ENCODE measurements at places on chromosomes 1 and 21.

DNA sequence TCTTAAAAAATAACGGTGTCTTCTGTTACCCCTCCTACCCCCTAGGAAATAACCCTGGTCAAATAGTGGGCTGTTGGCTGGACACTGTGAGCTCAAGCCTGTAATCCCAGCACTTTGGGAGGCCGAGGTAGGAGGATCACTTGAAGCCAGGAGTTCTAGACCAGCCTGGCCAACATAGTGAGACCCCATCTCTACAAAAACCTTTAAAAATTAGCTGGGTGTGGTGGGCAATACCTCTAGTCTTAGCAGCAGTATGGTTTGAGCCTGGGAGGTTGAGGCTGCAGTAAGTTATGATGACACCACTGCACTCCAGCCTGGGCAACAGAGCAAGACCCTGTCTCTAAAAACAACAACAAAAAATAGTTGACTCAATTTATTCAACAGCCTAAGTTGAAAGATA is 453.7 kb downstream of the SIPA1L2 start:
- DNase-seq: no peak

- no peak for DNase-seq
Measured at GRCh38 chr1:175673371-175674150, 69.8 kb downstream of the TNR start.

- DNase-seq: no peak
Measured at GRCh38 chr1:199931666-199932377, 95.7 kb upstream of the NR5A2 start.

DNA sequence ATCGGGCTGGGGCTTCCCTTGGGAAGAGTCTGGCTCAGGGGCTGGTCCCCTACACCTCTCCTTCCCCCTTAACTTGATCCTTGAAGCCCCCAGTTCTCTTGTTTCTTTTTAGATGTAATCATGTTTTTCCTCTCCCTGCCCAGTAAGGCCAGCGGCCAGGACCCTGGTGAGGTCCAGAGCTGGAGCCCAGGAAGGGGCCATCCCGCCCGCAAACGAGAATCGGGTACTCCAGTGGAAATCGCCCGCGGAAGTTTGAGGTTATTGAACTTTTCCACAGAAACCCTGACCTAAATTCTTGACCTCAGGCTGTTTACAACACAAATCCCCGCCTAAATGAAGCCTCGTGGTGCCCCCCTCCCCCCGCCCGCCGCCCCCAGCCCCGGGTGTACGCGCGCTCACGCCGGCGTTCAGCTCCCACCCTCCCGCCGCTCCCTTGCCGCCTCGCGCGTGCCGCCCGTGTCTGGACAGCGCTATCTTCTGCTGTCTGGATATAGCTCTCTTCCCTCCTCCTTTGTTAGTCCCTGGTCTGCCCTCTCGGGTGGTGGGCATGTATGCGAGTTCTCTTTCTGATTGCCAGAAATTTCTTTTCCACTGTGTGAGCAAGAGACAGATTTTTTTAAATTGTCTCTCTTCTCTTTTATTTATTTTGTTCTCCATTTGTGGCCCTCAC is 165.9 kb upstream of the CACNA1E start:
- no peak for DNase-seq

All from hippocampal formation (tissue), 2 donors.